ENCODE measurements at places on chromosomes 12 and 14.

- no peak for DNase-seq
Measured at GRCh38 chr14:66228267-66228970, 257.8 kb upstream of the CCDC196 start.

DNA sequence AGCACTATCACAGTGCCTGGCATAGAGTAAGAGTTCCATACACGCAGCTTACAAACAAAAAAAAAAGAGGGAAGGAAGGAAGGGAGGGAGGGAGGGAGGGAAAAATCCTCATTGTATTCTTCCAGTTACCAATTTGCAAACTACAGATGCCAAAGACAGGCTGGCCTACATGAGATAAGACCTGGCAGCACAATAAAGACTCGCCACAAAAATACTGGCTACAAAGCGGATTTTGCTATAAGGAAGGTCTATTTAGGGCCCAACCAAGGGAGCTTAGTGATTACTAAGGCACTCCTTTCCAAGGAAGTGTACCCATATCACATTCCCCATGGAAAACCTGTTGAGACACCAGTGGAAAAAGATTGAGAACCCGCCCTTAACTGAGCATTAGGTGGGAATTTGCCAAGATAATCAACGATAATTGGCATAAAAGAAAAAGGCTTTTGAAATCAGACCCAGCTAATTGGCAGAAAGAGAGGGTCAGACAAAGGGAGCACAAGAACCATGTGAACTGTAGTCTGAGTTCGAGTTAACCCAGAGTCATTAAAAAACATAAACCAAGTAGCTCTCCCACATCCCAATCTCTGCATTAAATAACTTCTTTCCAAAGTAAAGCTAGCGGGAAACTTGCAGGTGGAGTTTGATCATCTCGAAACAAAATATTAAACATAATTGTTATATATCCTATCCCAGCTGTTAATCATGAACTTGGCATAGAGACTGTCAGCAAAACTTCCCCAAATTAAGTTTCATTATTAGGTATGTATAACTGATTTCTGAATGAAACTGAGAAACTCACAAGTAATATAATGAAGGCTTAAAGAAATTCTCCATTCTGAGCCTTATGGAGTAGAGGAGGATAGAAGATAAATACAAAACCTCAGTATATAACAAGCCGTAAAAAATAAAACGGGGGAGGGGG is 50.1 kb downstream of the PHLDA1 start:
- no peak for DNase-seq

- DNase-seq, result no peak
Measured at GRCh38 chr12:57226588-57227314, 2.8 kb upstream of the SHMT2 start.

GRCh38 chr12:6360080-6360571 is 15.2 kb downstream of the SCNN1A start:
- DNase-seq, result no peak

All from anterior cingulate cortex (tissue), 58 donors.